Natural killer cell (primary cell): ENCODE measurements at places on chromosomes 3 and 15. TPM values are rescaled to one million over a fixed set of nuclear protein-coding genes. Genes with fewer than 3 reads are reported as not detected.

DNA sequence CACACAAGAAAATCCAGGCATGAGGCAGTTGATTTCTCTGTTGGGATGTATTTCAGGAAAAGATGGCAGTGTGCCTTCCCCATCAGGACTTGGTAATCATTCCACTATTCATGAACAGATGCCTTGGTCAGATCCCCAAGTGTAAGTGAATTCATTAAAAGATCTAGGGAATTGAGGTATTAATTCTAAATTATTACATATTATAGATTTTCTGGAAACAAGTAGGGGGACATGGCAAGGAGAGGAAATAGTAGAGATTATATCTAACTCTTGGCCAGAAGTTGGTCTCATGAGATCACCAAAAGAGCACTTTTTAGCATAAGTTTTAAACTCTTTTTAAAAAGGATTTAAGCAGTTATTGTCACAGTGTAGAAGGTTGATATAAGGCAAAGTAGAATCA, 74.4 kb upstream of the MDFIC2 start:
- DNase-seq, result no peak

Gene NOX5
- total RNA-seq, result not detected

DNA sequence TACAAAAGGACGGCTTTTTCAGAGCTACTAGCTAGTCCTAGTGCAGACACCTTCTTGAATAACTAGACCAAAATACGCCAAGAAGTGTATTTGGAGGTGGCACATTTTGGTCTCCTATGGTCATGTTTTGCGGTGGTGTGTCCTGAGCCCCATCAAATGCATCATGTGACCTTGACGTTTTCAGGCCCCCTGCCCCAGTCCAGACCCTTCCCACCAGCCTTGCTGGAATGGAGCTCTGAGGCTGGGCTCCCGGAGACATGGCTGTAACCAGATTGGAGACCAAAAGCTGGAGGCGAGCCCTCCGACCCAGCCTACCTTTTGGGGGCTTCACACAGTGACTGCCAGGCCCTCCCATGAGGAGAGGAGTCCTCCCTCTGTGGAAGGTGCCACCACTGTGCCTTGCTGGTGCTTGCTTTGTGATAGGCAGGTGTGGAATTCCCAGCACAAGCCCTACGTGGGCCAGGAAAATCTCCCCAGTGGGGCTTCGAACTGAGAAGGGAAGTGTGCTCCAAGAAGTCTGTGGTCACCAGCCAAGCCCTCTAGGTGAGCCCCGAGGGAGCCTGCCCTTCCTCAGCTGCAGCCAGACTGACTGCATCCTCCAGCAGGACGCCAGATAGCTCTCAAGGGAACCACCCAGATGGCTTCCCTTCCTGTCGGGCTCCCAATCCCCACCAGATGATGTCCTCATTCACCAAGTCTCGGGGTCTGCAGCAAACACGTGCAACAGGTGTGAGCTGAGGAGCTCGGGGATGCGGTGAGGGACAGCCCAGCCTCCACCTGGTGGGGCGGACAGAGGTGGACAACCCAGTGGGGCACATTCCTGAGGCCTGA, 126.2 kb downstream of the ASB7 start:
- DNase-seq, result no peak

Gene NUSAP1
- total RNA-seq, result 5.6 TPM

DNA sequence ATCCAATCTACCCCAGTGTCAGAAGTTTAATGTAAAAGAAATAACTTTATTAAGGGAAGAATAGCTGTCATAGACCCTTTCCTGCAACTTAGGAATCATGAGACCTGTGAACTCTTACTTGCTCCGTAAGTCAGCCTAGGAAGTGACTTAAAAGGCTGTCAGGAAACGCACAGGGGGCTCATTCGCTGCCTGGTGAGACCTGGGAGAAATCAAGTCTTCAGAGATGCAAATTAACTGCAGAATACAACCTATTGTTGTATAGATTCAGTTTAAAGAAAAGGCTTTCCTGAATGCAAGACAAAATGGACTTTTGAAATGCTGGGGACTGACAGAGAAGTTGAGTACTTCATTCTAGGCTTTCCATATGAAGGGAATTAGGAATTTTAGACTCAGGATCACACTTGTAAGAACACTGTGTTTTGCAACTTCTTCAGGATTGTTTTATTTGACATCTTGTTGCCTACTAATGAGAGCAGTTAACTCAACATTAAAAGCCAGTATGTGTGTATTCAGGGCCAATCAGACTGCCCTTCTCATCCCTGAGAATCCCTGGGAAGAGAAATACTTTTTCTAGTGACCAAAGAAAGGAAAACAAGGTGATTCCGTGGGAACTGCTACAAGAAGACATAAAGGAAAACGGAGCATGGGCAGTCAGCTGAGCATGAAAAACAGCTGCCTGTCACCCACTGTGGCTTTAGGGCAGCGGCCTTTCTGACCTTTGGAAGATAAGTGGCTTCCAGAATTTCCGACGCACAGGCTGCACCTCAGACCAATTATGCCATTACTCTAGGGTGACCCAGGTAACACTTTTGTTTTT, 18.5 kb upstream of the DPPA4 start:
- DNase-seq, result no peak

Gene GHSR
- total RNA-seq, result 1.3 TPM

DNA sequence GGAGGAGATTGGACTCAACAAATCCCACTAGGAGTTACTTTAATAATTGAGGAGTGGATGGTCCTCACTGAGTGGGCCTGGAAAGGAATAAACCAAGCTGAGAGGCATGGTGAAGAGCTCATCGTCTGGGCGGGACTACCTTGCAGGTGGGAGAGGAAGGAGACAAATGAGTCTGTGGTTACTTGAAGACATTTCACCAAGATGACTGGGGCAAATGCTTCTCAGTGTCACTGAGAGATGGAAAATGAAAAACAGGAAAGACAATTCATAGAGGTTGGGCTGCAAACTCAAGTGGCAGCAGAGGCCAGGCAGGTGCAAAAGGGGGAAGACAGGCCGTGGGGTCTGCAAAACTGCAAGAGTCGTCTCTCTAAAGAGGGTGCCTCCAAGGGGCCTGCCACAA, 1.5 kb upstream of the ARHGAP31 start:
- DNase-seq, result no peak

- no peak for DNase-seq
These were observed 9.6 kb downstream of the ZBTB11 start for GRCh38 chr3:101667331-101667730.

Gene FRMD5
- total RNA-seq, result not detected

Gene ALG1L2
- 1.3 TPM for total RNA-seq

Gene ANKUB1
- total RNA-seq, result not detected
